ENCODE measurements at places on chromosomes 2 and 18. TPM values are rescaled to one million over a fixed set of nuclear protein-coding genes. Genes with fewer than 3 reads are reported as not detected.

Gene SPEG
- total RNA-seq = 6.1 TPM

Gene ALK
- 0.05 TPM for total RNA-seq

Gene CHST9
- total RNA-seq = 4.7 TPM

Gene FHOD3
- total RNA-seq = 0.67 TPM

Gene CGREF1
- not detected for total RNA-seq

Gene NT5C1B
- not detected for total RNA-seq

Gene PIEZO2
- 8.4 TPM for total RNA-seq

Gene SLC5A6
- 63.0 TPM for total RNA-seq

Gene INPP5D
- 79.2 TPM for total RNA-seq

Gene ARHGEF4
- total RNA-seq = 10.3 TPM

GRCh38 chr18:21163647-21164547, 52.3 kb upstream of the ROCK1 start:
- DNase-seq = no peak

DNA sequence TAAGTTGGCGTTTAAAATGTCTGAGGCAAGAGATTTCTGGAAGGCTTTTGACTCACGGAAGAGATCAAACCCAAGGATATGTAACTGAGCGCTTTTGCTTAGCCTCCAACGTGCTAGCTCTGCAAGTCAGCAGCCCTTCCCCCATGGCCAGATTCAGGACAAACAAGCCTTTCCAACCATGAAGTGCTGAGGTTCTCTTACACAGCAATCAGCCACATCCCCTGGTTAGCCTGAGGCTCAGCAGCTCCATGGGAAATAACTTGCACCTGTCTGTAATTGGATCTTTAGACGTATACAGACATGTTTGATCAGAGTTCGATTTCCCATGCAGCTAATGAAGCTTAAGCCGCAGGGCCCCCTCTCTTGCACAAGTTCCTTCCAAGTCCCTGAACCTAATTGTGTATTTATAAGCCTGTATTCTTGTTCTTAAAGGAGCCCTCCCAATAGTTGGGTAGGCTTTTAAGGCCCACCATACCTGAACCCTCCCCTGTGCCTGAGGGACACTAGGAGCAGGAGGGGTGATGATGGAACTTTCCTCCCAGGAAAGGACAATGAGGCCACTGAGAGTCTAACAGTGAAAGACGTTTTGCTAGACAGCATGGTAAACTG, 2.1 kb upstream of the TMEM131 start:
- DNase-seq = no peak

DNA sequence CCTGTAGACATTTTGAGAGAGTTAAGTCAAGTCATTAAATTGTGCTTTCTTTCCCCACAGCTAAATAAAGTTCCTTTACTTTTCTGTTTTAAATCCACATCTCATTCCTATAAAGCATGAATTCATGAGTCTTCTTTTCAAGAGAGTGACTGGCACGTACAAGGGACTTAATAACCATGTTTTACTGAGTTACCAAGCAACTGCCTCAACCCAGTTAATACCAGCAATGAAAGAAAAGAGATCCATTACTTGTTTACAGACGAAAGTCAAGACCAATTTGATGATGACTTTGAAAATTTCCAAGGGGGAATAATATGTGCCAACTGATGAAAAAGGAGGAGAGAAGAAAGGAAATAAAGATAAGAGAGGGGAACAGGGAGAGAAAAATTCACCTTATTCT, 1082.5 kb upstream of the GYPC start:
- DNase-seq = no peak

- peak; percentile 48 for DNase-seq
Measured at GRCh38 chr2:175004730-175004979, 526 bp downstream of the CHN1 start.

DNA sequence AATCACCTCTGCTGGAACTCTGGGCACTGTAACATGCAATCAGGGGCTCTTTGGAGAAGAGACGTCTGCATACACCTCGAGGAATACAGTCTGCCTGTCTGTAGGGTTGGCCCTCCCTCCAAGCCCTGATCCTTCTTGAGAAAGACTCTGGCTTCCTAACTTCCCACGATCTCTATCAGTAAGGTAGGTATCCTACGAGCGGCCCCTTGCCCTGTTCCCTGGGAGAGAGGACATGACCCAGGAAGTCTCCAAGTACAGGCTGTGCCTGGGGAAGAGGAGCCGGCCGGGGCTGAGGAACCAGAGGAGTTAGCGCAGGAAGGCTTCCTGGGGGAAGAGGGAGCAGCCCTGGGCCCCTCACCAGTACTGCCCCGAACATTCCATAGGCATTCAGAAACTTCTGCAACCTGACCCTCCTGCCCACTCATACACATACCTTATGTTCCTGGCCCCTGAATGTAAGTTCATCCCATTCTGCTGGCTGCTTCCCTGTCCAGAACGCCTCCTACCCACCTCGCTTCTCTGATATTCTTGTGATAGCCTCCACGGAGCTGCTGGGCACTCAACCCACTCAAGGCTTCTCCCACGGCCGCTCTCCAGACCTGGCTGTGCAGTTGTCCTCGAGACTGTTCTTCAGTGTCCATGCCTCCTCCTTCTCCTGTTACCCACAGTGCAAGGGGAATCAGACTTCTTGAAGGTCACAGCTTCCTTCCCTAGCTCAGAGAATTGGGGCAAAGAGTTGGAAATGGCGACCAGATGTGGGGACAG, 116.1 kb downstream of the CYP26B1 start:
- DNase-seq = no peak

DNA sequence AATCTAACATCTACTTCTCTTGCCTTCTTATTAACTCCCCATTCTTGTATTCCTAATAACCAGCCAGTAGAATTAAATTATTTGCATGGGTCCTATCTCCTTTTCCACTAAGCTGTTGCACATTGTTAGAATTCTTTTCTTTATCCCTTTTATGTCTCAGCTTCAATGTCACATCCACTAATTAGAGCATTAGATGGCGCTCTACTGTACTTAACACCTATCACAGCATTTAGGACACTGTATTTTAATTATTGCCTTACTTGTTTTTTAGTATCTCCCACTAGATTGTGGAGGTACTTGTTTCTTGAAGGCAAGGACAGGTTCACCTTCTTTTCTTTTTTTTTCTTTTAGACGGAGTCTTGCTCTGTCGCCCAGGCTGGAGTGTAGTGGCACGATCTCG, 3.8 kb downstream of the LIPT1 start:
- DNase-seq = no peak

- peak; percentile 26 for DNase-seq
Measured at GRCh38 chr2:43100883-43101662, 125.3 kb downstream of the ZFP36L2 start.

- no peak for DNase-seq
Measured at GRCh38 chr18:74040008-74040407, 107.6 kb downstream of the FBXO15 start.

GRCh38 chr2:227030789-227031188, 133.2 kb downstream of the COL4A4 start:
- DNase-seq = no peak

DNA sequence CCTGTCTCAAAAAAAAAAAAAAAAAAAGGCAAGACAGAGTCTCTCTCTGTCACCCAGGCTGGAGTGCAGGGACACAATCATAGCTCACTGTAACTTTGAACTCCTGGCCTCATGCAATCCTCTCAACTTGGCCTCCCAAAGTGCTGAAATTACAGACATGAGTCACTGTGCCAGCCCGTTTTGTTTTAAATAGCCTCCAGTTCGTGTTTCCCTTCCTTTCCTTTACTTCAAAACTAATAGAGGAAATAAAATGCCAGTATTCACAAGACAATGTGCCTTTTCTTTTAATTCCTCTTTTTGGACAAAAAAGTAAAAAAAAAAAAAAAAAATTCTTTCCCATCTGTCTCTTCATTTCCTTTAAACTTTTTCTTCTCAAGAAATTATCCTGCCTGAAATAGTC, 54.5 kb upstream of the ACMSD start:
- DNase-seq = no peak

- DNase-seq = no peak
Measured at GRCh38 chr2:207330912-207331311, 165.2 kb upstream of the KLF7 start.

GRCh38 chr18:22163416-22164161, 5.8 kb upstream of the GATA6 start:
- no peak for DNase-seq

DNA sequence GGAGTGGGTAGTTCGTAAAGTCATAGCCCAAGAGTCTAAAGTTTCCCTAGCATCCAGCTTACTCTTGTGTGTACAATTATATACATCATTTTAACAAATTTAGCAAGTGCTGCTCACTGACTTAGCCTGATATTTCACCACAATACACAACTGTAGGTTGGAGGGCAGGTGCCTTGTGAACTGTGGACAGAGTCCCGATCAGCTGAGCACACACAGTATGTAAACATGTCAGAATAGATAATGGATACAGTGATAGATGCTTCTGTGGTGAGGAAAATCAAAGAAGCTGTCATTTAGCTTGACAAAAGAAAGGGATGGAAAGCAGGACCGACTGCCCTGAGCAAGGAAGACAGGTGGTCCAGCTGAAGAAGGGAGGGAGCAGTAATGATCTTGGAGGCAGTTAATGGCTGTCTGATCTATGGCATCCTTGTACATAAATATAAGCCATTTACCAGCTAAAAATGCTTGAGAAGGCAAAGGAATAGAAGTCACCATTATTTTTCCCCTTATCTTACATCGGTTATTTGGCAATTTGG, 372.8 kb upstream of the UBE2E3 start:
- DNase-seq = no peak

DNA sequence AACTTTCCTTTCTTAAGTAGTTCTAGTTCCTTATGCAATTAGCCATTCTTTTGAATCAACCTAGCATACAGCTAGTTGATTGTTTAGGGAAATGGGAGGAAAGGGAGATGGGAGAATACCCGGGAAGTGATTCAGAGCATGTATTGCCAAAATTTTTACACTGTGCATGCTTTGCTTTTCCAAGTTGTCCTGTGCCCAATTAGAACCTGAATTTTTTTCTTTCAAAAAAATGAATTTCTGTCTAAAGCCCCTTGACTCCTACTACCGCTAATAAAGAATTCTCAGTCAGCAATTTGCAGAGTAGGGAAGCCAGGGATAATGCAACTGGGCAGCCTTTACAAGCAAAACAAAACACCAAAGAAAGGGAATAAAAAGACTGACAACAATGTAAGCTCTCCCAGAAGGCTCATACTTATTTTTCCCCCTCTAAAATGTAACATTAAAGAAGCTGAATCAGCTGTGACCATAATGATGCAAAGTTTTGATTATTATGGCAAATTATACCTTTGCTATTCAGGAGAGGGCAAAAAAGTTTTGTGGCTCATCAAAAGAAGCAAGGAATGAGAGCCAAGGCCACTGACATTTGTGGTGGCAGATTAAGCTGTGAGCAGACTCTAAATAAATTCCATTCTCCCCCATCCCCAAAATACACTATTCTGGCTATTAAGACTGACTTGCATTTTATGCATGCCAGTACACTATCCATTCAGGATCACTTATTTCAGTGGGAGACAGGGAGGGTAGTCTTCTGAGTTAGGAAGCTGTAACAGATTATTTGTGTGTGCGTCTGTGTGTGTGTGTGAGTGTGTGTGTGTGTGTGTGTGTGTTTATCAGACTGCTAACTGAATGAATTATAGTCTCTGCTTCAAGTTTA, 174.3 kb downstream of the ERBB4 start:
- no peak for DNase-seq

GRCh38 chr2:219250049-219250781, 2.8 kb upstream of the TUBA4B start:
- DNase-seq = no peak

GRCh38 chr2:169160926-169161481, 91.6 kb downstream of the DHRS9 start:
- DNase-seq = no peak

DNA sequence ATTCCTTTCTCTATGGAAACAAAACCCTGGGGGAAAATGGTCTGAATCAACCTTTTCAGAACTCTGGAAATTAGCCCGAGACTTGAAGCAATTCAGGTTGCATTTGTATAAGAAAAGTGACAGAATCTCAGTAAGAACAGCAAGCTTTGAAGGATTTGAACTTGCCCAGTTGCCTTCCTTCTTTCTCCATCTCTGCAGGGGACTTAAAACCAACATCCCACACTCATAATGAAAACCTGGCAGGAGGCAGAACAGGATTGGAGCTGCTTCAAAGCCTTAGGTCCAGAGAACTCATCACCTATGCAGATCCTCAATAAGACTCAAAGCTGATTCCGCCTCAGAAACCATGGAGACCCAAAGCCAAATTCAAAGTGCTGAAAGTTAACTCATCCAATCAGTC, 790.5 kb upstream of the ID2 start:
- no peak for DNase-seq

DNA sequence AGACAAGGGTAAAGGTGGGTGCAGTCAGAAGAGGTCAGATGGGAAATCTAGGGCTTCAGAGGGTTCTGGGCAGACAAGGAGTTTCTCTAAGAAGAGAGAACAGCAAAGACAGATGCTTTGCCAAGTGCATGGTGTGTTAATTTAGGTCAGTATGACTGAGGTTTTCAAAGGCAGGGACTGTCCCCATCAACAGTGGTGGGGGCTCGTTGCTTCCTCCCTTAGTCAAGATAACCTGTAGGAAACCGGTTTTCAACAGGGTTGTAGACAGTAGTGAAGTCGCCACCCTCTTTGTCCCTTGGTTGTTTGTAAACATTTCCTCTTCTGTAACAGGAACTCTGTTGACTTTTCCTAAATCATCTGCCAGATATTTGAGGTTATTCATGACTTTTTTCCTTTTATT, 11.6 kb downstream of the RAB12 start:
- DNase-seq = no peak

GRCh38 chr18:70659036-70659925, 370.4 kb downstream of the SOCS6 start:
- no peak for DNase-seq

DNA sequence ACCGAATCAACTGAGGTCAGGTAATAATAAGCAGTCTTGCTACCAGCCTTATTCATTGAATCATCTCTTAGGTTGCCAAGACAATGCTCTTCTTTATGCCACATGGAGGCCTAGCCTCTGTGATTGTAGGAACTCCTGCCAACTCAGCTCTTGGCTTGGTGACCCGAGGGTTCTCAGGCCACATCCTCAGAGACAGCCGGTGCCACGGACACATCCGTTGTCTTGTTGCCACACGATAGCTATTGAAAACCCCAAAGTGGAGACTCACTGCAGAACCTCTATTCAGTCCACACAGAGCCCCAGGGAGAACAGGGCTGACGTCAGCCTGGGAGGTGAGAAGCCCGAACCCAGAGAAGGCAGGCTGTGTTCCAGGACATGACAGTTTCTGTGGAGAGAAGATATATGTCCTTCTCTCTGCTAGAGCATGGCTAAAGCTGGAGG, 53.5 kb upstream of the TGFA start:
- DNase-seq = no peak

GRCh38 chr2:233011268-233011650, 1.8 kb downstream of the NGEF start:
- DNase-seq = no peak

DNA sequence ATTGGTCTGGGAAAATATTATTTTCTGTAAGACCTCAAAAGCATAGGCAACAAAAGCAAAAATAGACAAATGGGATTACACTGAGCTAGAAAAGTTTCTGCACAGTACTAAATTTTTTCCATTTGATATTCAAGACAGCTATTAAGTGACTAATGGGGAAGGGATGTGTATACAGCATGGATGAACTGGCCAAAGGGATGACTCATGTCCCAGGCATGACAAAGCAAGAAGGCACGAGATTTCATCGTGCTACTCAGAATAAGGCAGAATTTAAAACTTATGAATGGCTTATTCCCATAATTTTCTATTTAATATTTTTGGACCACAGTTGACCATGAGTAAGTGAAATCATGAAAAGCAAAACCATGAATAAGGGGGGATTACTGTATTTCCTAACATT, 1250.1 kb upstream of the GYPC start:
- no peak for DNase-seq

- DNase-seq = no peak
Measured at GRCh38 chr18:41436772-41437171, 518.3 kb upstream of the PIK3C3 start.

GRCh38 chr2:179455824-179456223, 191.2 kb upstream of the SESTD1 start:
- no peak for DNase-seq
